ENCODE measurements at places on chromosomes 12 and 14.

- DNase-seq = no peak
These were observed 56.6 kb downstream of the SH2B3 start for GRCh38 chr12:111462210-111462769.

DNA sequence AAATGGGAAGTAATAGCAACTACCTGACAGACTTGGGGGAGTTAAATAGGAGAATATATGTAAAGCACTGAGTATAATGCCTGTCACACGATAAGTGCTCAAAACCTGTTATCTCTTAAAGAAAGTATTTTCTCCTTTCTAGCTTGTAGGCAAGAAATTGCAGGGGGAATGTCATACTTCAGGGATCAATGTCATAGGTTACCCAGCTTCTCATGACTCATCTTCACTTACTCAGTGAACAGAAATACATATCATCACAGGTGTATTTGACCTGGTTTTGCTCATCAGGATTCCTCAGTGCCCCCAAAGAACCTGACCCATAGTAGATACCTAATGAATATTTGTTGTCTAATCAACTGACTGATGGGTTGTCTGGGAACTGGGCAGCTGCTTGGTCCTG, 285.0 kb upstream of the ATP2B1 start:
- no peak for DNase-seq

DNA sequence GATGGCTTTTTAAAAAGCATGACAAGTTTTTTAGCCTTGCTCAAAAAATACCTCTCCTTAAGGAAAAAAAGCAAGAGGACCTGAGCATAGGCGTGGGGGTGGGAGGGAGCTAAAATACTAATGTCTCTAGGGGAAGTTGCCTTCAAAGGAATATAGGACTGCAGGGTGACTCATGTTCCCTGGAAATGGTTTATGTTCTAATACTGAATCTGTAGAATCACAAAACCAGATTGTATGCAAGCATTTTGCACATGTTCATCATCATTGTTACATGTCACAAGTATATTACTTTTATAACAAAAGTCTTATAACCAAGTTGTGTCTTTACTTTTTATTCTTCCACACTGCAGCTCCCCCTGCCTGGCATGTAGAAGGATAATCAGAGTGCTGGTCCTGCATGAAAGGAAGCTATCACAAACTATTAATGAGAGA, 36.6 kb downstream of the GPR135 start:
- DNase-seq = no peak

GRCh38 chr12:70628701-70629480, 8.3 kb downstream of the PTPRB start:
- DNase-seq = no peak
